ENCODE measurements at places on chromosomes 16 and 17.

- no peak for DNase-seq
Observed at GRCh38 chr17:73304438-73304837, 7.4 kb downstream of the CDC42EP4 start.

GRCh38 chr16:20289571-20289970 lies 37.7 kb downstream of the GP2 start:
- no peak for DNase-seq

- no peak for DNase-seq
Observed at GRCh38 chr17:82443465-82444283, 6.9 kb downstream of the CYBC1 start.

DNA sequence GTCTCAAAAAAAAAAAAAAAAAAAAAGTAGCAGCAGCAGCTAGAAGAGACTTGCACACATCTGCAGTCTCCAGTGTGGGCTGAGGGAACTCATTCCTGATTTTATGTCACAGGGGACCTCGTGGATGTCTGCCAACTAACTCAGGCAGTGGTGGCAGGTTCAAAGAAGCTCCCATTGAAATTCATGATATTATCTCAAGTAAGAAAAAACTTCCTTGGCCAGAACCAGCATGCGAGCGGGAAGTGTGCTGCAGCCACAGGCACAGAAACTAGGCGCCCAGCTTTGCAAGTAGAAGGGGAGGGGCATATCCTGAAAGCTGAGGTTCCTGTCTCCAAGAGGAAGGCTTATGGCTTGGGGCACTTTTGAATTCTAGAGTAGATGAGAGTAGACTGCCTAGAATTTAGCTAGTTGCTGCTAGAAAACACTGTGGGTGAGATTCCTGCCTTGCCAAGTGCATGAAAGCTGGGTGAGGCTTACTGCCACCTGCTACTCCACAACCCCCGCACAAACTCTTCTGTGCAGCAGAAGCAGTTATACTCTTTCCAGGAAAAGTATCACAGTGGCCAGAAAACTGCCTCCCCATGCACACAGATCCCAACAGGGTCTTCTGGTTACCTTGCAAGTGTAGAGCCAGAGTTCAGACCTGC lies 603.8 kb upstream of the CA10 start:
- DNase-seq = no peak

DNA sequence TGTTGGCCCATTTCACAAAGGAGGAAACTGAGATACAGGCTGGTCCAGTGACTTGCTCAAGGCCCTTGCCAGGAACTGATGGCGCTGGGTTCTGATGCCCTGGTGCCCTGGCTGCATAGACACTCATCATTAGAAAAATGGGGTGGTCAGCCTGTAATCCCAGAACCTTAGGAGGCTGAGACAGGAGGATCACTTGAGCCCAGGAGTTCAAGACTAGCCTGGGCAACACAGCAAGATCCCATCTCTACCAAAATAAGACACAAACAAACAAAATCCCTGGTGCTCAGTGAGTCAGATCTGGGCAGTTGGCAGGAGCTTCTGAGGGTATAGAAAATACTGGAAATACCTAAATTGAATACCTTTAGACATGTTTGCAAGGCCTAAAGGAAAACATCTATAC lies 41.1 kb upstream of the KIFC3 start:
- no peak for DNase-seq

DNA sequence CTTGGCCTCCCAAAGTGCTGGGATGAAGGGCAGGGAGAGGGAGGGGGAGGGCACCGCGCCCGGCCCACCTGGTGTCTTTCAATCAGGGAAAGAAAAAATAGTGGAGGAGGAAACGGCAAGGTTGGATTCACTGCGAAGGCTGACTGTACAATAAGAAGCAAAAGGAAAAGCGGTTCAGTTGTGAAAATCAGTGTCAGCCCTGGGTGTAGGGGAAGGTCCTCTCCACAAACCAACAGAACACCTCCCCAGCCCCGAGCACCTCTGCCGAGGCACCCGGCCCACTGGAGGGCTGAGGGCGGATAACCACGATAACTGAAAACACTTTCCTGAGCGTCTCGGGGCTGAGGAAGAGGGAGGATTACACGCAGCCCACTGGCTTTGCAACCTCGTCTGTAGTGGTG lies 1.4 kb upstream of the SPG7 start:
- no peak for DNase-seq

GRCh38 chr17:74875155-74875976 lies 2.6 kb upstream of the FDXR start:
- DNase-seq = no peak

- no peak for DNase-seq
Observed at GRCh38 chr16:3051009-3051408, 4.6 kb downstream of the MMP25 start.

DNA sequence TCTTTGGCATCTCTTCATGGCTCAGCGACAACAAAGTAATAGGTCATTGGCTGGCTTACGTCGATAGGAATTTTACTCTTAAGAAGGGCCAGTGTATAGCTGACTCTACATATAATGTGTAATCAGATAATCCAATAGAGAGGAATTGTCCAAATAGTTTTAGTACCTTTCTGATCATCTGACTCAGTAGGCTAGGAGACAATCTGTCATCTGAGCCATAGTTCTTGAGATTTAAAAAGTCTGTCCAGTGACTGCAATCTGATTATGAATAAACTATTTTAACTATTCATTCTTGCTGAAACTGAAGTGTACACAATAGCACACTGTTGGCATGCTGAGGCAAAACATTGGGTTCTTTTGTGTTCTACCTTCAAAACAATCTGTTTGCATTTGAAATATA lies 21.4 kb upstream of the NOL11 start:
- DNase-seq = no peak

- DNase-seq = no peak
Observed at GRCh38 chr17:47846716-47847340, 4.1 kb downstream of the SP6 start.

- no peak for DNase-seq
Observed at GRCh38 chr17:50169121-50169764, 3.4 kb downstream of the SGCA start.

DNA sequence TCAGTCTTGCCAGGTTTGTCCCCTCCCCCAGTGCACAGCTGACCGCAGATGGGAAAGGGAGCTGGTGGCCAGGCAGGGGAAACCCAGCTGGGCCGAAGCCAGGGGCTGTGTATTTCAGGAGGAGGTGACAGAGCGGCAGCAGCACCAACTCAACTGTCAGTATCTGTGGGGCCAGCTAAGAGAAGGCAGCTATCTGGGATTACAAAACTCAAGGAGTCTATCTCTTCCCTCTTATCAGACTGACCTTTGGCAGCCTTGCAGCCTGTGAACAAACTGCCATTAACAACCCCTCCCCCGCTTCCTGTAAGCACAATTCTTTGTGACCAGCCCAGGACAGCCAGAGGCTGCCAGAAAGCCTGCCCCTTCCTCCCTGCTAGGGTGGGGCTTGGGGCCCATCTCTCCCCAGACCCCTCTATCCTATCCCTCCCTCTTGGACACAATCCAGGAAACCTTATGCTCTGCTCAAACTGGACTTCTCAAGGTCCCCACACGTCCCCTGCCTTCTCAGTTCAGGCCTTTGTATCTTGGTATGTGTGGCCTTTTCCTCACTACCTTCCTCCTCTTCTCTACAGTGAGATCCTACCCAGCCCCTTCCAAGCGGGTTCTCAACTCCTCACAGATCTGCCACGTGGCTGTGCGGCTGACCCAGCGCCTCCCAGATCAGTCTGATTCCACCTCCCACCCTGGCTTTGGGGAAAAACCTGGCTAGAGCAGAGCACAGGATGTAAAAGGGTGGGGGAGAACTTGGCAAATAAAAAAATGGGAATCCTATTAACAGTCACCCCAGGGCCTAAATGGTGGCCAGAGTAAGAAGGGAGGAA lies 10.5 kb downstream of the ST3GAL2 start:
- peak; percentile 80 for DNase-seq

DNA sequence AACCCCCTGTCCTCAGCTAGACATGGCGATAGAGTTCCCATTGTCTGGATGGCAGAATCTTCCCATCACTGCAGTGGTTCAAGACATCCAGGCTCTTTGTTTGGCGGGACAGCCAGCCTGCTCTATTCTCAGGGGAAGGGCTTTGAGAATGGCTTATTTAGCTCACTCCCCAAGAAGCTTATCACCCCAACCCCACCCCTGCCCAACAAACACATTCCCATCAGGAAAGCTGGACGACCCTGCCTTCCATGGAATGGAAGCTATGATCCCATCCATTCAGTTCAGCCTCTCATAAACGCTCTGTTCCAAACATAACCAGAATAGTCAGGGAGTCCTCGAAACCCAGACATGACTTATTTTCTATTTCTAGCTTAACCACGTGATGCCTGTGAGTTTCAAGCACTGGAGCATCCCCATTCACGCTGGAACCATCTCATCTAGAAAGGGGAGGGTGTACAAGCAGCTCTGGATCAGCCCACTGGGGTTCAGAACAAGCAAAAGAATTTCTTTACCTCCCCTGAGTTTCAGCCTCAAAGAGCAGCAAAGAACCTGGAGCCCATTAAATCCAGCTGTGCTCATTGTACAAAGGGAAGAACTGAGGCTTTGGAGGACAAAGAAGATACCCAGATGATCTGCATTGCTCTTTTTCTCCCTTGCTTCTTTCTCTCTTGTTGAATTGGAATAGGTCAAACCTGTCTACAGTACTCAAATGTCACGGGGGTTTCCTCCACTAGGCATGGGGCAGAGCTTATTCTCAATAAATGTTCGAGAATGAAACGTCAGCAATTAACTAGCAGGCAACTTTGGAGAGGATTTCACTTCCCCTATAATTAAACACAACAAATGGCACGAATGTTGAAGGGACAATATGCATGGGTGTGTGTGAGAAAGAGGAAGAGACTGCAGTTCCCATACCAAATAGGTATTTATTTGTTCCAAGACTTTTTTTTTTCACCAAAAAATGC lies 93.1 kb downstream of the XYLT1 start:
- DNase-seq = no peak

- DNase-seq = no peak
Observed at GRCh38 chr17:58265902-58266875, 14.5 kb downstream of the MPO start.

- DNase-seq = no peak
Observed at GRCh38 chr17:46742565-46743270, 75.8 kb downstream of the WNT3 start.

DNA sequence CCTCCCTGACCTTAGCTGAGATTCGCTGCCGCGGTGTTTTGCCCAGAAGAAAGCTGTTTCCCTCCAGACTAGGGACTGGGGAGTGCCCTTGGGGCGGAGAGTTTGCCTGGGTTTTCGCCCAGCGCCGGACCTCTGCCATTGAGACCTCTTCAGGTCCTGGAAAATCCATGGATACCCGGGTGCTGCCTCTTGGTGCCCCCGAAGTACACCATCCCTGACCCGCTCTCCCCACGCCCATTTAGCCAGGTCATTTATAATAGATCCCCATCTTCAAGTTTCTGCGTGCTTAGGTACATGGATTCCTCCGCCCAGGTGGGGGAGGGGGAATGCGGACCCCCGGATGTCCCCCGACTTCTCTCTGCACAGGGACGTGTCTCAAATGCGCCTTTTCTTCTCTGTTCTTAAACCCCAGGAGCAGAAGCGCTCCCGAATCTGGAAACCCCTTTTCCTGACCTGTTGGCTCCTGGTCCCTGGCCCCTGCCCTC lies 15.0 kb upstream of the CBX8 start:
- no peak for DNase-seq

- no peak for DNase-seq
Observed at GRCh38 chr17:19877364-19877945, 9.7 kb upstream of the ULK2 start.

DNA sequence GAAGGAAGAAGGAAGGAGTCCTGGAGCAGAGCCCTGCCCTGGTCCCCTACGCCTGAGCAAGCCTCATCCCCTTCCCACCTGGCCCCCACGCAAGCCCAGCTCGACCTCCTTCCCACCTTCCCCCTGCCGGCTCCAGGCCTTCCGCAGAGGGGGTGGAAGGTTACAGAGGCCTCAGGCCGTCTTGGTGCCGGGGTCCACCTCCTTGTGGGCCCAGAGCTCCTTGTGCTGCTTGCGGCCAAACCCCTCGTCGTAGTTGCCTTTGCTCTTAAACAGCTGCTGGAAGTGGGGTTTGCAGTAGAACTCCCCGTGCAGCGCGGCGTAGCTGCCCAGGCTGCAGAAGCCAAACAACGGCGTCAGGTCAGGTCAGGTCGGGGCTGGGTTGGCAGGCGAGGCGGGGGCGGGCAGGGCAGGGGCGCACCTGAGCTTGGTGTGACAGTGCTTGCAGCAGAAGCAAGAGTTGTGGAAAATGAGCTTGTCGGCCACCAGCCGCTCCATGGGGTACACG lies 1.5 kb downstream of the LIMD2 start:
- DNase-seq = no peak

DNA sequence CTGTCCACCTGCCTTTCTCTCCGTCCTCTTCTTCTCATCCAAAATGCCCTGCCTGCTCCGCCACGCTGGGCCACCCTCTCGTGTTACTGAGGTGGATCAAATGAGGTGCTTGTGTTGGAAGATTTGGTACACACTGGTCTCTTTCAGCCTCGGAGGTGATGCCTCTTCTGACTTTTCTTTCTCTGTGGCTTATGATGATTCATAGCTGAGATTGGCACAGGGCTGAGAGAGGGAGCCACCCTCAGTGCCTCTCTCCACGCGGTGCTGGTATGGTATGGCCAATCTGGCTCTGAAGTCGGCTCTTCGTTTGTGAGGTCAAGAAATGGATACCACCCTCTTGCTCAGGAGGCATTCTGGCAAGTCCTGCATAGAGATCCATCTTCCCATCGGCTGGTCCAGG lies 82.4 kb downstream of the PLCG2 start:
- no peak for DNase-seq

GRCh38 chr16:27374804-27375425 lies 27.1 kb upstream of the IL21R start:
- peak; percentile 36 for DNase-seq

DNA sequence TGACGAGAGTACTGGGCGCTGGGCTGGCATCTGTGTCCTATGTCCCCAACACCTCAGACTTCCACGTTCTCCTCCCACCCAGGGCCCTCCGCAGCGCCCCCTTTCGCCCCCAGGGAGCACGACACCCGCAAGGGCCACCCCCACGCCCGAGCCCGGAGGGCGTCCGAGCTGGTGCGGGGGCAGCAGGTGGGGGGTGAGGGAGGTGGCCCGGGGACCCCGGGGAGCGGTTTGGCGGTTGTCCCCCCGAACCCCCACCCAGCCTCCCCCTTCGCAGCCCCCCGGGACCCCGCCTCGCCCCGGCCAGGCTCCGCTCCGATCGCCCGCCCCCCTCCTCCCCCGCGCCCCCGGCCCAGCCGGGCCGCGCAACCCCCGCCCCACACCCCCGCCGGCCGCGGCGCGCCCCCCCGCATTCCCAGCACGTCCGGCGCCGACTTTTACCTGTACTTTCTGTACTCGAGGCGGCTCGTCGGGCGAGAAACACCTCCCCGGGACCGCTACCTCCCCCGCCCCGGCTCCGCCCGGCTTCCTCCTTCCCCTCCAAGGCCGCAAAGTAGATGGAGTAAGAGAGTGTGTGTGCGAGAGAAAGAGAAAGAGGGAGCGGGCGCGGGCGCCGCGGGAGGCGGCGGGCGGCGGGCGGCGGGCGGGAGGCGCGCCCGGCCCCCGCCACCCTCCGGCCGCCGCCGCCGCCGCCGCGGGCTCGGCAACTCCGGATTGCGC lies 901 bp downstream of the CDYL2 start:
- DNase-seq = no peak

- no peak for DNase-seq
Observed at GRCh38 chr16:80518436-80518835, 22.4 kb upstream of the DYNLRB2 start.

GRCh38 chr17:4520894-4521600 lies 22.4 kb downstream of the SPNS2 start:
- DNase-seq = no peak

Measured in thoracic aorta (tissue), 2 donors.